ENCODE measurements at places on chromosomes 7 and 10. TPM values are rescaled to one million over a fixed set of nuclear protein-coding genes. Genes with fewer than 3 reads are reported as not detected.

- H3K36me3 ChIP-seq, result no peaks in the 10 kb centered on the region
- no peak overlapping the region for H3K27ac ChIP-seq
- no peak overlapping the region for H3K4me3 ChIP-seq
- no peaks in the 10 kb centered on the region for H3K4me1 ChIP-seq
- DNase-seq, result no peak
- no peaks in the 10 kb centered on the region for H3K27me3 ChIP-seq
Measured at GRCh38 chr7:97390915-97391593, 273.6 kb downstream of the SDHAF3 start.

DNA sequence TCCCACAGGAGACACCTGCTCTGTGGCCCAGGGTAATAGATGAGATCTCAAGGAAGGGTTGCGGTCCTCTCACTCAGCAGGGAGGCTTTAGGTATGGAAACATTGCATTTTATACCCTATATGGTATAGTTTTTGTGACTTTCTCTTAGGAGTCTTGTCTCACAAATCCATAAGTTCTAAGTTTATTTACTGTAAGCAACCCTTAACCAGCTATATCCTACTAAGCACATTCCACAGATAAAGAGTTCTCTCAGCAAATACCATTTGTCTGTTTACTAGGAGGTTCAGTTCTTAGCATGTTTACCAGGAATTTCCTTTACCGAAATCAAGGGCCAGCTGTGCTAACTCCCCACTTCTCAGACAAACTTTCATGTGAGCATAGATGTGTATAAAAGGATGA, 66.9 kb downstream of the ANLN start:
- no peak for DNase-seq
- no peaks in the 10 kb centered on the region for H3K27me3 ChIP-seq
- H3K4me3 ChIP-seq, result no peak overlapping the region
- no peaks in the 10 kb centered on the region for H3K4me1 ChIP-seq
- H3K27ac ChIP-seq, result no peak overlapping the region
- H3K36me3 ChIP-seq, result no peaks in the 10 kb centered on the region

FEZF1 gene
- not detected for total RNA-seq

DNA sequence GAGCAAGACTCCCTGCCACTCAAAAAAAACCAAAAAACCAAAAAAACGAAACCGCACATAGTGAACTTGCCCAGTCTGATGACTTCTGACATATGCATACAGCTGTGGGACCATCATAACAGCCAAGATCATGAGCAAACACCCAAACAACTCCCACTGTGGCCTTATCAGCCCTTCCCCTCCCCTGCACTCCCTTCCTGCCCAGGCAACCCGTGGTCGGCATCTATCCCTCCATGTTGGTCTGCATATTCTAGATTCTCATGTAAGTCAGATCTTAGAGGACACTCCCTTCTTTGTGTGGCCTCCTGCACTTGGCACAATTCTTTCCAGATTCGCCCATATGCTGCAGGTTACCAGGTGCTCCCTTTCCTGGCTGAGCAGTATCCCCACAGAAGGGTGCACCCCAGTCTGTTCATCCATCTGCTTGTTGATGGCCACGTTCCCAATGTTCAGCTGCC, 72.8 kb downstream of the GNA12 start:
- DNase-seq, result no peak
- no peaks in the 10 kb centered on the region for H3K4me1 ChIP-seq
- no peaks in the 10 kb centered on the region for H3K36me3 ChIP-seq

- no peaks in the 10 kb centered on the region for H3K36me3 ChIP-seq
- H3K27ac ChIP-seq, result no peak overlapping the region
- no peaks in the 10 kb centered on the region for H3K27me3 ChIP-seq
- no peaks in the 10 kb centered on the region for H3K4me1 ChIP-seq
- no peak overlapping the region for H3K4me3 ChIP-seq
Measured at GRCh38 chr10:32169556-32169955, 113.3 kb upstream of the KIF5B start.

WEE2 gene
- not detected for total RNA-seq

DNA sequence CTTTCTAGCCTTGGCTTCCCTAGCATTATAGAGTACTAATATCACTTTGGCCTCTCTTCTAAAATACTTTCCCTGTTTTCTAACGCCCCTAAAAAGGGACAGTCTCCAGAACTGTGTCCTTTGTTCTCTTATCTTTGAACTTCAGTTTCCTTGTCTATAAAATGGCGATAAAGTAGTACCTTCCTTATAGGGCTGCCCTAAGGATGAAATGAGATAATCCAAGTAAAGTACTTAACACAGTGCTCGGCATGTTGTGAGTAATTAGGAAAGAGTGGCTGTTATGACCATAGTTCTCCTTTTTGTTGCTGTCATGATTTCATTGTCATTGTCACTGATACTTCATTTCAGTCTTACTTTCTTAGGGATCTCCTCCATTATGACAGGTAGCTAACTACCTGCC, 114.7 kb downstream of the EXOC4 start:
- no peaks in the 10 kb centered on the region for H3K27me3 ChIP-seq
- DNase-seq, result no peak
- H3K4me1 ChIP-seq, result peaks cover 10% of the 10 kb centered on the region

GRCh38 chr7:68031180-68031943, 1034.7 kb downstream of the TYW1 start:
- H3K4me3 ChIP-seq, result no peak overlapping the region
- H3K27me3 ChIP-seq, result no peaks in the 10 kb centered on the region
- no peak overlapping the region for H3K27ac ChIP-seq
- H3K4me1 ChIP-seq, result no peaks in the 10 kb centered on the region
- no peak for DNase-seq

GRCh38 chr7:107966711-107967110, 36.2 kb downstream of the LAMB1 start:
- DNase-seq, result no peak
- H3K4me3 ChIP-seq, result no peak overlapping the region
- no peaks in the 10 kb centered on the region for H3K27me3 ChIP-seq
- H3K27ac ChIP-seq, result no peak overlapping the region
- peaks cover 38% of the 10 kb centered on the region for H3K36me3 ChIP-seq

GFRA1 gene
- total RNA-seq, result 9.8 TPM

- H3K4me1 ChIP-seq, result peaks cover 5% of the 10 kb centered on the region
- no peaks in the 10 kb centered on the region for H3K36me3 ChIP-seq
- peak; percentile 46 for DNase-seq
- no peaks in the 10 kb centered on the region for H3K27me3 ChIP-seq
- H3K27ac ChIP-seq, result no peak overlapping the region
Measured at GRCh38 chr10:70759781-70760180, 25.4 kb downstream of the TBATA start.

- H3K4me3 ChIP-seq, result no peak overlapping the region
- H3K27ac ChIP-seq, result no peak overlapping the region
- H3K27me3 ChIP-seq, result no peaks in the 10 kb centered on the region
- DNase-seq, result no peak
- H3K36me3 ChIP-seq, result no peaks in the 10 kb centered on the region
Measured at GRCh38 chr7:11313801-11314200, 340.1 kb downstream of the PHF14 start.

PHF14 gene
- 27.9 TPM for total RNA-seq

PKD2L1 gene
- total RNA-seq, result 3.4 TPM

GRCh38 chr10:11525503-11525902, 85.9 kb downstream of the USP6NL start:
- H3K27ac ChIP-seq, result no peak overlapping the region
- H3K4me3 ChIP-seq, result no peak overlapping the region
- H3K4me1 ChIP-seq, result peaks cover 33% of the 10 kb centered on the region
- no peak for DNase-seq
- H3K36me3 ChIP-seq, result no peaks in the 10 kb centered on the region
- H3K27me3 ChIP-seq, result no peaks in the 10 kb centered on the region

- DNase-seq, result no peak
- H3K36me3 ChIP-seq, result no peaks in the 10 kb centered on the region
- H3K4me3 ChIP-seq, result no peak overlapping the region
- H3K4me1 ChIP-seq, result no peaks in the 10 kb centered on the region
- no peak overlapping the region for H3K27ac ChIP-seq
Measured at GRCh38 chr7:93097388-93097787, 20.4 kb downstream of the SAMD9 start.

DNA sequence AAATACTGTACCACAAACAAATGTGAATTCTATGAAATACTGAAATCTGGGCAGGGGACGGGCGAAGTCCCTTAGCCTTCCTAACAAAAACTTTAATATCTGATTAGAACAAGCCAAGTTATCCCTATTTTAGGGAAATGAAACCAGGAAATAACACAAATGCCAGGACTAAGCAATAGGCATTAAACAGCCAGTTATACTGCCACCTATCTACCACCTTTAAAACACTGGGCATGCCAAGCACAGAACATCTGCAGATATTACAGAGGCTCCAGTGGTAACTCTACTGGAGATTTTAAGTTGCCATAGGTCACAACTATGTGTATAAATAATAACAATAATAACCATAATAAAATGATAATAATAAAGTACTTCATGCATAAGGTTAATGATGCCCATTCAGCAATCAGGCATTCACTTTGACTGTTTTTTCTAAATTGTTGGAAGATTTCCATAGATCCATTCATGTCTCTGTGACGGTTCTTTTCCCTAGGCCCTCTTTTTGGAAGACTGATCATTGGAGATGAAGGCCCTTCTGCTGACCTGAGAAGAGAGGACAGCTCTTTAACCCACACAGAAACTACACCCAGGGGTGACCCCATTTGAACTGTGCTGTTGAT, 195.7 kb downstream of the CACNA2D1 start:
- no peaks in the 10 kb centered on the region for H3K36me3 ChIP-seq
- no peak for DNase-seq
- no peaks in the 10 kb centered on the region for H3K27me3 ChIP-seq
- H3K4me3 ChIP-seq, result no peak overlapping the region

SHTN1 gene
- 43.1 TPM for total RNA-seq

- no peaks in the 10 kb centered on the region for H3K36me3 ChIP-seq
- H3K4me3 ChIP-seq, result no peak overlapping the region
- DNase-seq, result no peak
- no peaks in the 10 kb centered on the region for H3K4me1 ChIP-seq
- H3K27ac ChIP-seq, result no peak overlapping the region
Measured at GRCh38 chr7:142833174-142834048, 21.5 kb upstream of the EPHB6 start.

DNA sequence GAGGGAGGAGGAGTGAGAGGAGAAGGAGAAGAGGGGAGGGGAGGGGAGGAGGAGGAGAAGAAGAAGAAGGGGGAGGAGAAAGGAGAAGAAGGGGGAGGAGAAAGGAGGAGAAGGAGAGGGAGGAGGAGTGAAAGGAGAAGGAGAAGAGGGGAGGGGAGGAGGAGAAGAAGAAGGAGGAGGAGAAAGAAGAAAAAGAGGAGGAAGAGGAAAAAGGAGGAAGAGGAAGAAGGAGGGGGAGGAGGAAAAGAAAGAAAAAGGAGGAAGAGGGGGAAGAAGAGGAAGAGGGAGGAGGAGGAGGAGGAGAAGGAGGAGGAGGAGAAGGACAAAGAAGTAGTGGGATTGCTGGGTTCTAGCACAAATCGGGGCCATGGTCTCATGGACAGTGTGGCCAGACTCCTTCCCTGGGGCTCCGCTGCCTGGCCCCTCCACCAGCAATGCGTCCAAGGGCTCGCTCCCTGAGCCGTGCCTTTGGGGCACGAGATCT, 4.2 kb upstream of the MAFK start:
- peaks cover 5% of the 10 kb centered on the region for H3K4me1 ChIP-seq
- peaks cover 4% of the 10 kb centered on the region for H3K27me3 ChIP-seq
- no peak overlapping the region for H3K4me3 ChIP-seq
- H3K36me3 ChIP-seq, result no peaks in the 10 kb centered on the region

- no peak overlapping the region for H3K27ac ChIP-seq
- no peak for DNase-seq
Measured at GRCh38 chr7:16730937-16731336, 22.6 kb upstream of the TSPAN13 start.

GIMAP1 gene
- total RNA-seq, result 18.8 TPM
